Kidney (tissue), 22 donors: ENCODE measurements at places on chromosomes 12 and 14. TPM values are rescaled to one million over a fixed set of nuclear protein-coding genes. Genes with fewer than 3 reads are reported as not detected.

- no peak for DNase-seq
Observed at GRCh38 chr12:54369597-54370131, 5.4 kb upstream of the GPR84 start.

- peak; percentile 84 for DNase-seq
Observed at GRCh38 chr14:54691525-54692283, 124.8 kb downstream of the SAMD4A start.

DNA sequence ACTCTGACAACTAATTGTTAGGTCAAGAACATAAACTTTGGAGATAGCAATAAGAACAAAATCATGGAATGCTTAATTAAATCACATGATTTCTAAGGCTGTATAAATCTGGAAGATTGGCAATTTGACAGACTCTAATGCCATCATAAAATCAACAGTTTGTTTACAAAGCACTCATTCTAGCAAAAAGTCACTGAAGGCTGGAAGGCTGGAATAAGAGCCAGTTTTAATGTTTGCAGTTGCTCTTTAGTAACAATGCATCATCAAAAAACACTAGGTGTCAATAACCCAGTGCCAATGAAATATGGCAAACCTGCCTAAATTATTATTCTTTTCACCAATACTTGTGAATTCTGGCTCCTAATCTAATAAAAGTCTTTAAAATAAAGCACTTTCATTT is 65.0 kb downstream of the NUMB start:
- no peak for DNase-seq

DNA sequence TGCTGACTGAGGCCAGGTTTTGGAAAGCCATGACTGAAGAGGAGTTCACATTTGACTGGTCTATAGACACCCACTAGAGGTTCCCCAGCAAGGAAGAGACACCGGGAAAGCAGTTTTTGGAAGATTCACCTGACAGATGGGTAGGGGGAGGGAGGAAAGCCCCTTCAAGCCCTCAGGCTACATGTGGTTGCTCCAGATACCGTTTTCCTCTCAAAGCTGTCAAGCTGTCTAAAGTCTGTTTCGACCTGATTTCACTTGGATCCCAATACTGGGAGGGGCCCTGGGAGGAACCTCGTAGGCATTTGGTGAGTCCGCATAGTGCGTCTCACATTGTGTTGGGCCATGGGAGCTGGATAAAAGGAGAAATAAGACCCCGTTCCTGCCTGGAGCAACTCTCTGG is 1.7 kb upstream of the LRP1 start:
- no peak for DNase-seq

- DNase-seq: no peak
Observed at GRCh38 chr14:103308717-103309616, 25.1 kb upstream of the EIF5 start.

- DNase-seq: no peak
Observed at GRCh38 chr14:69171569-69171968, 18.6 kb upstream of the DCAF5 start.

DNA sequence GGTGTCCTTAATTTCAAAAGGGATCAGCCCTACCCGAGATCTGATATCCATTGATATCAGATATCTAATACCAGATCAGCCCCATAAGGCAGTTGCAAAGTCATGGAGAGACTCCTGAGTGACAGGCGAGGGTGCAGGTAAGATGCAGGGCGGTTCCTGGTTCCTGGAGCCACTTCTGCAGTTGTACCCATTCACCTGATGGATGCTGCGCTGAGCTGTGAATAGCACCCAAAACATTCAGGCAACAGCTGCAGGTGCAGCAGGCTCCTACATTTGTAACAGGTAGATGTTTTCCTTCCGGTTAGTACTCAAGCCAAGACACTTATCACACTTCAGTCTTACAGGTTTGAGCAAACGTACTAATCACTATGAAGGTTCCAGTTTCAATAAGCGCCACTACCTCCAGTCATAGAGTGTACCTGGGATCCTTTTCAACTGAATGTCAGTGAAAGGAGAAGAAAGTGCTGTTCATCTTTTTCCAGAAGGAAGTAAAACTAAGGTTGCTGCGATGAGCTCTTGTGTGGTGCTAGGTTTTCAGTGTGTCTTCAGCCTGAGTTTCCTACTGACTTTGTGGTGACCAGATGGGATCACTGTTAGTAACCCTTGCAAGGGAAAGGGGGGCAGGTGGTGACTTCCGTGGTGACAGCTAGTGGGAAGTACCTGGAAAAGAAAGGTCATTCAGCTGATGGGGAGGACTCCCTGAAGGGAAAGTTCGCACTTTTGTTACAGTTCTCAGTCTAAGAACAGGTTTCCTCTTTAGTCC is 1.9 kb downstream of the ATP6V0A2 start:
- no peak for DNase-seq

- DNase-seq: no peak
Observed at GRCh38 chr12:92370828-92371227, 225.2 kb upstream of the BTG1 start.

DNA sequence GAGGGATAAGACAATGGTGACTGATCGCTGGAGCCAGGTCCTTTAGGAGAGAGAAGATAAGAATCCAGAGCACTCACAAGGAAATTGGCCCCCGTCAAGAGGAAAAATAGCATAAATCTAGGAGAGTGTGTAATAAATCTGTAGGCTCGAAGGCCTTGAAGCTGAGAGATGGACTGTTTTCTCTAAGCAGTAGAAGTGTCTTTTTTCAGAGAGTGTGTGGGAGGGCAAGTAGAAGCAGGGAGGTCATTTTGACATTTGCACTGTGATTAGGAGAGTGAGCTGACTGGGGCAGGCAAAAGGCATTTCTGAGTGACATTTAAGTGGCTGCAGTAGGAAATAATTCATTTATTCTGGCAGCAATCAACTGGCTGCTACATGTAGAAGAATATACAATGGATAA is 78.0 kb upstream of the DDHD1 start:
- DNase-seq: peak; percentile 80

GRCh38 chr14:34985740-34986139 is 2.9 kb downstream of the SRP54 start:
- no peak for DNase-seq

DNA sequence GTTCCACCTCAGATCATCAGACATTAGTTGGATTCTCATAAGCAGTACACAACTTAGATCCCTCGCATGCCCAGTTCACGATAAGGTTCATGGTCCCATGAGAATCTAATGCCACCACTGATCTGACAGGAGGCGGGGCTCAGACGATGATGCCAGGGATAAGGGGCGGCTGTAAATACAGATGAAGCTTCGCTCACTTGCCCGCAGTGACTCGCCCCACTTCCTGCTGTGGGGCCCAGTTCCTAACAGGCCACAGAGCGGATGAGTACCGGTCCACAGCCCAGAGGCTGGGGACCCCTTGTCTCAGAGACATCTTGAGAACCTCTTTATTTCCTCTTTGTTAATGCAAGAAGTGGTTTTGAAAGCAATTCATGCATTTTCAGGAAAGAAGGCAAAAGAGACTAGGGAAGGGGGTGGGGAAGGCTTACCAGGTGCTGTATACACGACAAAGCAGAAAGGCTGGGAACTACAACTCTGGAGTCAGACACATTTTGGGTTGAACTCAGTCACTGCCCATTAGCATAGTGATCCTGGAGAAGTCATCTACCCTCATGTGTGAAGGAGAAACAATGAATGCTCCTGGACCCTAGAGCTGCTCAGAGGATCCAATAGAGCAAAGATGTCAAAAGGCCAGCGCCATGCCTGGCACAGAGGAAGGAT is 68.7 kb downstream of the EID3 start:
- DNase-seq: no peak

GRCh38 chr14:21723431-21724045 is 49.9 kb upstream of the OR4E1 start:
- DNase-seq: peak; percentile 35

DNA sequence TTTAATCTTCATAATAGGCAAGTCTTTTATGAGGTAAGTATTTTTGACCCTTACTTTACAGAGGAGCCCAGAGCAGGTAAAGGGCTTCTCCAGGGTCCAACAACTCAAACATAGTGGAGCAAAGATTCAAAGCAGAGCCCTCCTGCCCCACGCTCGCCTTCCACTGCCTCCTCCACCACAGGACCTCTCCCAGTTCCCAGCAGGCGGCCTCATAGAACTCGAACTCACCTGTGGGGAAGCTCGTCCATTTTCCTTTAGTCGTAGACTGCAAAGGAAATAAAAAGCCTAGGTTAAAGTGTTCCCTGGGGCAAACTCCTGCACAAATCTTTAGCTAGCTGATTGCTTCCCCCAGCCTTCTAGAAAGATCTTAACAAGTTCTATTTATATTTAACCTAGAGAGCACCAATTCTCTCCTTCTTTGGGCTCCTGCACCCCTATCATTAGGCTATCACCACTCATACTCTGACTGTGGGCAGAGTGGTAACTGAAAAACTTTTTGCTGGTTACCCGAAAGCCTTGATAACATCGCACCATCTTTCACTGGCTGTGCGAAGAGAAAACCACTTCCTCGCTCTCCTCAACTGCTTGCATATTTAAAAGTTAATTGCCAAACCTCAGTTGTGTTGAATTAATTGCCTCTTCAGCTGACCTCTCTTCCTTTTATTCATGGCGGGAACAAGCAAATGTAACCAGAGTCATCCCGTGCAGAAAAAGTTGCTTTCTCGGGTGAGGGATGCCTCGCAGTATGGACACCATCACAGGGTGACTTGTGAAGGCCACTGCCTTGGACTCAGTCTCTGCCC is 299.6 kb downstream of the DPF3 start:
- DNase-seq: no peak

Gene GLIPR1L1
- not detected for polyA plus RNA-seq

Gene NR1H4
- 62.6 TPM for polyA plus RNA-seq

Gene CCNB1IP1
- 58.2 TPM for polyA plus RNA-seq

Gene TPPP2
- polyA plus RNA-seq: 1.3 TPM

Gene CACNA2D4
- 2.5 TPM for polyA plus RNA-seq

Gene DENR
- 31.5 TPM for polyA plus RNA-seq

Gene USP44
- polyA plus RNA-seq: 0.52 TPM
